ENCODE measurements at places on chromosomes 16 and 17. TPM values are rescaled to one million over a fixed set of nuclear protein-coding genes. Genes with fewer than 3 reads are reported as not detected.

The PAQR4 gene
- total RNA-seq = 1.6 TPM

The SLC38A7 gene
- total RNA-seq = 22.6 TPM

The SLC4A1 gene
- not detected for total RNA-seq

The ARHGAP27 gene
- total RNA-seq = 2.3 TPM

The TBX2 gene
- total RNA-seq = 3.5 TPM

The KRT23 gene
- total RNA-seq = not detected

The PLEKHH3 gene
- total RNA-seq = 10.9 TPM

The MYADML2 gene
- not detected for total RNA-seq

The TEKT1 gene
- total RNA-seq = not detected

The TNS4 gene
- total RNA-seq = not detected

The MARVELD3 gene
- total RNA-seq = not detected

The CACNG5 gene
- not detected for total RNA-seq

The PARD6A gene
- total RNA-seq = 0.60 TPM

The ALOX15B gene
- total RNA-seq = 0.12 TPM

The C16orf96 gene
- not detected for total RNA-seq

The INPP5K gene
- total RNA-seq = 31.1 TPM

The OTOP3 gene
- not detected for total RNA-seq

The NGFR gene
- 1.5 TPM for total RNA-seq

The SRCIN1 gene
- total RNA-seq = under 0.01 TPM

The ACSM3 gene
- total RNA-seq = 0.90 TPM

The MYH2 gene
- not detected for total RNA-seq

The PRSS21 gene
- total RNA-seq = 0.15 TPM

The SRL gene
- not detected for total RNA-seq

The DPEP3 gene
- total RNA-seq = not detected

The KIF1C gene
- 86.1 TPM for total RNA-seq

The C17orf50 gene
- not detected for total RNA-seq

The CDH3 gene
- total RNA-seq = under 0.01 TPM

The AANAT gene
- total RNA-seq = not detected

The STX1B gene
- 2.7 TPM for total RNA-seq

The TNP2 gene
- total RNA-seq = not detected

The RNU2-1 gene
- not detected for total RNA-seq

The IFT20 gene
- total RNA-seq = 63.4 TPM

The NT5M gene
- 0.83 TPM for total RNA-seq

The CD300H gene
- total RNA-seq = not detected

The GCGR gene
- not detected for total RNA-seq

The CCL1 gene
- total RNA-seq = not detected

The MYH1 gene
- not detected for total RNA-seq

The CDRT4 gene
- total RNA-seq = 1.5 TPM

The GP2 gene
- not detected for total RNA-seq

The TMEM114 gene
- not detected for total RNA-seq

The METTL23 gene
- total RNA-seq = 8.3 TPM

The RPL13 gene
- 3,770 TPM for total RNA-seq

The MYL4 gene
- 0.08 TPM for total RNA-seq

The PRM1 gene
- not detected for total RNA-seq

The GPR142 gene
- not detected for total RNA-seq

All from smooth muscle cell of the coronary artery (primary cell).